Nucleus accumbens (tissue), 56 donors: ENCODE measurements at places on chromosomes 13 and 19.

DNA sequence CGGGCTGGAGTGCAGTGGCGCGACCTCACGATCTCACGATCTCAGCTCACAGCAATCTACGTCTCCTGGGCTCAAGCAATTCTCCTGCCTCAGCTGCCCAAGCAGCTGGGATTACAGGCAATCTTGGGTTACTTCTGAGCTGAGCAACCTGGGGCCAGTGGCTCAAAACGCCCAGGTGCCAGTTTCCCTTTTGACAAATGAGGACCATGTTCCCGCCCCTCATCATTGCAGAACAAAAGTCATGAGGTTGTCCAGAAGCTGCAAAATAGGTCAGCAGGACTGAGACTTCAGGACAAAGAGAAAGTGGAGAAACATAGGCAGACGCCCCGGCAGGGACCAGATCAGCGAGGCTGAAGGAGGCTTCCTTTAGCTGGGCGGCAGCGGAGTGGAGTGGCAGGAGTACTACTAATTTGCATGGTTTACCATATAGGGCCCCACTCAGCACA lies 3.3 kb upstream of the ADGRE5 start:
- no peak for DNase-seq

DNA sequence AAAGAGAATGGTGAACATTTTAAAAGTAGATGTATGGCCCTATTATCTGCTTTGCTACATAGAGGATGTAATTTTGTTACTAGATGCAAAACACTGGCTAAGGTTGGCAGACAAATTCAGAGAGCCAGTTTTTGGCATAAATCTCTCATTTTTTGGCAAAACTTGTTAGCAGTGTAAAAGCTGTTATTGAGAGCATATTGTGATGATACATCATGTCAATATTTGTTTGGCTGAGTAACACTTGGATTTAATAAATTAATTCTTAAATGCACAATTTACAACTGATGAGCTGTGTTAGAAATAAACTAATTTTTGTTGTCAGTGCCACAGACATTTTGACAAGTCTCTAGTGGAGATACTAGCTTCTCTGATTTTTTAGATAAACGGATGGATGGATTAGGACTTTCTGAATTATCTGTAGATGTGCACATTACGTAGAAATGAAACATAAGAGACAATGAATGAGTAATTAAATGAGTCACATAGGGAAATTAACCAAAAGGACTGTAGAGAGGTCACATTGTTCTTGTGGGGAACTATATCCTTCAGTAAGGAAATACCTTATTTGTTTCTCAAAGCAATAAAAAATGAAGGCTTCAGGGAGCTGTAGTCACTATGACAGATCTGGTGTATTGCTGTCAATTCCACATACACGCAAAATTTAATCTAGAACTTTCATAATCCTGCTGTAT lies 17.4 kb downstream of the UFM1 start:
- DNase-seq: no peak

DNA sequence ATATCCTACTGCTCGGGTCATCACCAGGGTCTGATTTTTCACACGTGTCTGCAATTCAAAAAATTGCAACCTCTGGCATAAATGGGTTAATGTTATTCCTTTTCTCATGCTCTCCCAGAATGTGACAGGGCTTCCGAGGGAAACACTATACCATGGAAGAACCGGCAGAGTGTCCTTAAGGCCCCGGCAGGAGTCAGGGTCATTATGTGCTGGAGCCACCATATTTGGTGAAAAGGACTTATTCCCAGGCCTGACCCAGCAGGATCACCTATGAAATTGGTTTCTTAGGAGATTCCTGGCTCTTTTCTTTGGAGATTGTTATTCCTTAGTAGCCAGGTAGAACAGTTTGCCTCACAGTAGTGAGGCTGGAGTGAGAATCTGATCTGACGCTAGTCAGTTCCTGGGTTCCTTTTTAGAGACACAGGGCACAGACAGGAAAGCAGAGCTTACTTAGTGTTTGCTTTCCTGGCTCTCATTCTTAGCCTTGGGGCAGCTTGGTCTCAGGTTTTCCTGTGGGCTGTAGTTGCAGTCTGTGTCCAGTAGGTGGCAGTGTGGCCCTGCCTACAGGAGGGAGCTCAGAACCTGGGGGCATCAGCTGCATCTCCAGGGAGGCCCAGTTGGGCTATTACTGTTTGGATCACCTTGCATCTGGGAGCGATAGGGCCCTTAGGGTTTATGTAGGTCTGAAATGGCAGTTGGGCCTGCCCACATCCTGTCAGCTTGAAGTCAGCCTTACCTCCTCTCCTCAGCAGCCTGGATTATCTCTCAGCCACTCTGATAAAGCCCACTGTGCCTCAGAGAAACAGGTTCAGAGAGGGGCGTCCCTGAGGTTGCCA lies 12.4 kb downstream of the SNRNP70 start:
- peak; percentile 53 for DNase-seq

GRCh38 chr19:50387176-50387867 lies 3.2 kb downstream of the POLD1 start:
- no peak for DNase-seq

DNA sequence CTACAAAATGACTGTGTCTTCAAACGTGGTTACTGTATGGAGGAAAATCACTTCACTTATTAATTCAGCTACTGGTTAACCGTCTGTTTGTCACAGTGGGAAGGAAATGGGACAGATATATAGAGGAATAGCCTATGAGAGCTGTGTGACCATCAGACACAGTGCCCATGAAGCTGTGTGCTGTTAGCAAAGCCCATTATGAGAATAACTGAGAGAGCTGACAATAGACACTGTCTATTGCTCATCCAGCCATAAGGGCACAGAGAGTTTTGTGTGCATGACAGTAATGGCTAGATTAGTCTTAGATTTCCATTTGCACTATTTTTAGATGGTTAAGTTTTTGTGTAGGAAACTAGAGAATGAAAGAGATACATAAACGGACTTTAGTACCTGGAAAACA lies 64.1 kb upstream of the POSTN start:
- DNase-seq: no peak

DNA sequence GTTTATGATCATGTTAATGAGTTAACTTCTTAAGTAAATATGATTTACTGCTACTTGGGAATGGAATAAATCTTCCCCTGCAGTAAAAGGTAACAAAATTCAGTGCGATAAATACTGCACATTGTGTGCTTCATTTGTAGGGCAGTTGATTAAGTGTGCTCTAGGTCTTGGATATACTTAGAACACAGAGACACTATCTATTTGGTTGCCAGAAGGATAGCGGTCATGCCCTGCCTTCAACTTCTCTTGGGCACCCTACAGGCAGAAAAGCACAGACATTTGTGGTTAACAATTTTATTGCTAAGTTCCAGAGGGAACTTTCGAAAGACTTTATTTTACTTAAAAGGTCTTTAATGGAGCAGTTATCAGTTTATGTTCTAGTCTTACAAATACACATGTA lies 605.8 kb downstream of the PCDH9 start:
- DNase-seq: no peak

- DNase-seq: no peak
These were observed 778 bp upstream of the LRRC4B start for GRCh38 chr19:50568728-50569698.

GRCh38 chr13:86810361-86810760 lies 860.8 kb upstream of the SLITRK5 start:
- DNase-seq: no peak

DNA sequence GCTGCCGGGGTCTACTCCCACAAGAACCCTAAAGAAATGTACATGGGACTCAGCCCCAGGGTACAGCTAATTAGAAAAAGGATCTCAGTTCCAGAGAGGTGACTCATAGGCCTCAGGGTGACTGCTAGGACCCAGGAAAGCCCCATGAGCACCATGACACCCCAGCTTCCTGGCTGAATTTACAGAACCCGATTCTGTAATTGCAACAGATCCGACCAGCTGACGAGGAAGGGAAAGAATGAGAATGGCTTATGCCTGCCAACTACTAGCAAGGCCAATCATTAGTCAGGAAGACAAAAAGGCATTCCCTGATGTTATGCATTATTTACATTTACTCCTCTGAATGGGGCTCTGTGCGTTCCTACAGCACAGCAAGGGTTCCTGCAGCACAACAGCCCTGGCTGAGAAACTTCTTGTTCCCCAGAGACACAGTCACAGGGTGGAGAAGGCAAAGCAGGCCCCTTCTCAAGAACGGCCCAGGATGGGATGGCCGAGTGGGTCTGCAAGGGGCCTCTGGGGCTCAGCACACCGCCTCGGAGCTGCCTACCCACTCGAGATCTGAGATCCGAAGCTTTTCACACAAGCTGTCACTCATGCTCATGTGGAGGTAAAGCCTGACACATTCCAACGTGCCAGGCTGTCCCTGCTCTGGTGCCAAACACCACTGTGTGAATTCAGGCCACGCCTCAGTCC lies 27.2 kb downstream of the PBX4 start:
- no peak for DNase-seq

DNA sequence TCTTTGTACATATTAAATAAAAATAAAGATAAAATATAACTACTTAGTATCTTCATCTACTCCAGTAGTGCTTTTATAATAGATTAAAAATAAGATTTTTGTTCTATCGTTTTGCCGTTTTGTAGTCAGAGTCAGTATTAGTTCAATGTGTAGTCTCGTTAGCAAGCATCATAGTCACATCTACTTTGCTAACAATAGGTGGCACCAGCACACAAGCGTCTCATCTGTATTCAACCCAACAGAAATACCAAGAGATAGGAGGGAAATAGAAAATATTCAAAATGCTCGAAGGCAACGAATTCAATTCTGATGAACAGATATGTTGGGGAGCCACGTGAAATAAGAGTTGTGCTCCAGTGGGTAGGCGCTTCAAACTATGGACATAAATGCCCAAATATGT lies 21.4 kb upstream of the MICU2 start:
- no peak for DNase-seq

- DNase-seq: peak; percentile 73
These were observed 521 bp upstream of the NUP58 start for GRCh38 chr13:25300861-25301346.

- DNase-seq: no peak
These were observed 165.8 kb downstream of the KDM4B start for GRCh38 chr19:5134691-5135090.

- no peak for DNase-seq
These were observed 19.2 kb upstream of the UQCR11 start for GRCh38 chr19:1624458-1624857.

GRCh38 chr19:32471095-32471494 lies 65.5 kb downstream of the DPY19L3 start:
- DNase-seq: no peak

GRCh38 chr19:38849860-38850435 lies at the start of gene HNRNPL:
HNRNPL (minus strand) TSS chr19:38849986; CDS start chr19:38849966, 20 bp downstream.
- peak; percentile 100 for DNase-seq

GRCh38 chr13:94950303-94950702 lies 238.0 kb upstream of the SOX21 start:
- no peak for DNase-seq

DNA sequence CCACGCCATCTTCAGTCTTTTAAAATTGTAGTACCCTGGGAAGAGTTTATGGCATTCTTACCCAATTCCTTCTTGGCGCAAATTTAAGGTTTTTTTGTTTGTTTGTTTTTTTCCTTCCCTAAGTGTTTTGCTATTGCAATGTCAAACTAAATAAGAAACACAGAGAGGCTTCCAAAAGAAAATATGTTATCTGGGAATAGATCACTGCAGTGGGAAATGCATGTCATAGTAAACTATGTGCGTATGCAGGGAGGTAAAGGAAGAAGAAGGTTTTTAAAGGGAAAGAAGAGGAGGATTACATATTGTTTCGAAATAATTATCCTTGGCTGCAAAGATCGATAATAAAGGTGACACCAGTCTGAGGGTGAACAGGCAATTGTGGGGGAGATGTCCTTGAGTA lies 13.2 kb downstream of the CLEC11A start:
- no peak for DNase-seq

DNA sequence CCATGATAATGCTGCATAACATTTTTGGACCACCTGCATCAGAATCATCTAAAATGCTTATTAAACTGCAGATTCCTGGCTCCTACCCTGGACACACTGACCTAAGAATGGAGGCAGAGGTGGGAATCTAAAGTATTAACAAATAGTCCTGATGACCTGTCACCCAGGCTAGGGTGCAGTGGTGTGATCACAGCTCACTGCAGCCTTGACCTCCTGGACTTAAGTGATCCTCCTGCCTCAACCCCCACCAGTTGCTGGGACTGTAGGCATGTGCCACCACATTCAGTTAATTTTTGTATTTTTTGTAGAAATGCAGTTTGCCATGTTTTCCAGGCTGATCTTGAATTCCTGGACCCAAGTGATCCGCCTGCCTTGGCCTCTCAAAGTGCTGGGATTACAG lies 43.3 kb downstream of the LMO7 start:
- DNase-seq: no peak

DNA sequence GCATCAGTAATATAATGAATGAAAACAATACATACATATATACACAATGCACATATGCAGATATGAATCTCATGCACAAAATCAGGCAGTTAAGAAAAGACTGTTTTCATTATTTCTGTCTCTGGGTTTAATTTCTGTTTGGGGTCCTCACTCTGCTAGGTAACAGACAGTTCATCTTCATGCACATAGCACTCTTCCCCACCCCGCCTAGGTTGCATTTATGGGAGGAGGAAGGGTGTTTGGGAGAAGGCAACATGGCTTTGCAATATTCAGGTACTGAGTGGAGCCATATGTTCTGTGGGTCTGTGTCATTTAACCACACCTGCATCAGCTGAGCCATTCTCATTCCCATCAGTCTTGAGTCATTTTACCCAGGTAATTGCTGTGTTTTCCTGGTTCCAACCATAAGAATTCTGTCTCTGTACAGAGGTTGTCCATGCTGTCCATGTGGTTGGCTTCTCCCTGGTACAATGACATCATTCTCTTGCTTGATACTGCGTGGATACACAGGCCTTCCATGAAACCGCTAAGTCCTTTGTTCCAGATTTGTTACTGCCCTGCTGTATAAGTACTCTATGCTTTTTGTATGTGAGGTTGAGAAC lies 45.3 kb downstream of the RFC3 start:
- no peak for DNase-seq

DNA sequence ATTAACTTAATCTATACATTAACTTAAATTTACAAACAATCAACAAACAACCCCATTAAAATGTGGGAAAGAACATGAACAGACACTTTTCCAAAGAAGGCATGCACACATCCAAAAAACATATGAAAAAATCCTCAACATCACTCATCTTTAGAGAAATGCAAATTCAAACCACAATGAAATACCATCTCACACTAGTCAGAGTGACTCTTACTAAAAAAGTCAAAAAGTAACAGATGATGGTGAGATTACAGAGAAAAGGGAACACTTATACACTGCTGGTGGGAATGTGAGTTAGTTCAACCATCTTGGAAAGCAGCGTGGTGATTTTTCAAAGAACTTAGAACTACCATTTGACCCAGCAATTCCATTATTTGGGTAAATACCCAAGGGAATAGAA lies 759.2 kb upstream of the SLITRK1 start:
- DNase-seq: no peak

DNA sequence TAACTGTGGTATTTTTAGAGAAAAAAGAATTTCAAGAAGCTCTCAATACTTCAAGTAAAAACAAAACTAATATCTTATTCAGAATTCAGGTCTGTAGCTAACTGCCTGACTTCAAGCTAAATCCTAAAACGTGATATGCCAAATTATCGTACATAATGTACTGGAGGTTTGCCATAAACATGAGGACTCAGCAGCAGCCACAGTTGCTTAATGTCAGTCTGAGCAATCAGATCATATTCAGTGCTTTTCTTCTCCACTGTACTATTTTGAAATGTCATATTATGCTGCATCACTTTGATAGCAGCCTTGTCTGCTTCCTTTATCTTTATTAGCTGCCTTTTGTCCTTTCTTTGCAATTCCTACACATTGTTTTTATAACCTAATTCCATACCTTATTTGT lies 265.1 kb upstream of the EDNRB start:
- DNase-seq: no peak

- peak; percentile 56 for DNase-seq
These were observed 56.1 kb downstream of the DOCK9 start for GRCh38 chr13:98921786-98922185.

GRCh38 chr13:51167393-51168191 lies 54.6 kb upstream of the FAM124A start:
- DNase-seq: no peak
